Fibroblast of mammary gland (primary cell): ENCODE measurements at places on chromosomes 5 and 9.

GRCh38 chr5:157166214-157167213 lies at the start of gene GARIN3:
TSS of gene GARIN3 (minus strand) at chr5:157166264. CDS start at chr5:157166168, 96 bp downstream.
- no peak for DNase-seq

DNA sequence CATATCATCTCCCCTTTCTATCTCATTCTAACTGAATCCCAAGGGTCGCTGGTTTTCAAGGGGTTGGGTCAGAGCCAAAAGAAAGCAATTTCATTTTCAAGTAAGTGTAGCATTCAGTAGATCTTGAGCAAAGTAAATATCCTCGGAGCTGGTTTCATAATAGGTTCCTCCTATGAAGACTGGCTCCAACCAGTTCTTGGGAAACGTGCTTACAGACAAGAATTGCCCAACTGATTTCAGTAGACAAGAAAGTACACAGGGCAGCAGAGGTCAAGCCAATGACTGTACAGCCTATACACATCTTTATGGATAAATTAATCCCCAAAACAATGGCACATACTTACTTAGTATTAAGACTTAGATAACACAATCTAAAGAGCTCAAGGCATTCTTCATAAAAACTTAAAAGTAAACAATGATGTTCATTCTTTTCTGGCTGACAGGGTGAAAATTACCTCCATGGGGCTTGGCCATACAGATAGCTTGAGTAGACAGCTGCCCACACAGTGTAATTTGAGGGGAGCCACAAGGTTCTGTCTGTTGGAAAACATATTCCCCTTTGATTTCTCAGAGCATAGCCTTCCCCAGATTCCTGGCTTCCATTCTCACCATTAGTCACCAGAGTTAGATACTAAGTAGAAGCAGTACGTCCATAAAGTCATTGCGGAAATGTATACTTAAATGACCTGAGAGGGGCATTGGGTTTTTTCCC lies 163.9 kb downstream of the ARRDC3 start:
- peak; percentile 95 for DNase-seq

DNA sequence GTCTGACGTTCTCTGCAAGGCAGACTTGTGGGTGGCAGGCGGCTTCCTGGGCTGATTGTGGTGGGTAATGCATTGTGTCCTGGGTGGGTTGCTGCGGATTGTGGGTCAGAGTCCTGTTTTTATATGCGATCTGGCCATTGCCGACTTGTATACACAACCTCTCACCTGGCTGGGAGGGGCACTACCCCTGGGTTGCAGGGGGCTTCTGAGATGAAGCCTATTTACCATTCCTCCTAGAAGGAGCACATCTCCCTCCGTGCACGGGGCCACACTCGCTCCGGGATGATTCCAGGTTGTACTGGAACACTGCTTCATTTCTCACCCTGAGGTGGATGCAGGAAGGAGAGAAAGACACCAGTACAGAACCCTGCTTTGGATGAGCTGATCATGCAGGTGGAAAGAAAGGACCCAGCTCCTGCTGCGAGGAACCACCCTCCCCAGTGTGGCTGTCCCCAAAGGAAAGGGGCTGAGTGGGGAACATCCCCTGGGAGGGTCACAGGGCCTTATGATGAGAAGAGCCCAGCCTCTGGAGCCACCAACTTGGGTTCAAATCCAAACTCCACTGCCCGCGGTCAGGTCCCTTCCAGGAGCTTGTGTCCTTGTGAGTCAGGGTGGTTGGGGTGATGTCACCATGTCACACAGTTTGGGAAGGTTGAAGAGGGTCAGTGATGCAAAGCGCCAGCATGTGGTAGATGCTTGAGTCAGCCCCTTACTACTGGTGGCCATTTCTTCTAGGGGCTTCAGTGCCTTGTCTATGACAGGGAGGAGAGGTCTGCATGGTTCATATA lies 151.8 kb upstream of the COL5A1 start:
- no peak for DNase-seq

GRCh38 chr5:14240359-14240758 lies 97.2 kb downstream of the TRIO start:
- peak; percentile 64 for DNase-seq

- no peak for DNase-seq
These were observed 231.8 kb downstream of the BRINP1 start for GRCh38 chr9:119137479-119137878.

- DNase-seq = no peak
These were observed 451.0 kb upstream of the GRIA1 start for GRCh38 chr5:153039501-153039900.

DNA sequence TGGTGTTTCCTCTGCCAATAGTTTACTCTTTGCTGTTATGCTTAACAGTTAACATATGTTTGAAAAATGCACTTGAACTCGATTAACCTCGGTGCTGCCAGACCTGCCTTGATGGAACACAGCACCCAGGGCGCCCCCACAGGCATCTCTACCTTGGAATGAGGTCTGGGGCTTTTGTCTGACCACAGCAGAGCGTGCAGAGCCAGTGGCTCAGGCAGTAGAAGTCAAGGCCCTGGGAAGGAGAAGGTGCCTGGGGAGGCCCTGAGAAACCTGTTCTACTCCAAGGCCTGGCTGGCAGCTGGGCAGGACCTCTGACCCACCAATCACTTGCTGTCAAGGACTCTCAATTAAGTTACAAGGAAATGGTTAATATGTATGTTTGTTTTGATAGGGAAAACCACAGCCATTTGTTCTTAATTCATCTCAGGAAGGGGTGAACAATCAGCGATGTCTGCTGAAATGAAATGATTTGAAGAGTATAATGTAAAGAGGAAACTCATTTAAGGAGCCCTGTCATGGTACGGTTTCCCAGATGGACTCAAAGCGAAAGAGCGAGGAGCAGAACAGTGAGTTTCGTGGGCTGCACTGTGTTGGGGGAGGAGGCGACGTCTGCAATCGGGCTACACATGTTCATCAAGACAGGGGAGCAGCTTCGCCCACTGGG lies 21.9 kb downstream of the MACROH2A1 start:
- DNase-seq = peak; percentile 22

GRCh38 chr5:163564321-163564938 lies 59.0 kb downstream of the MAT2B start:
- peak; percentile 70 for DNase-seq

DNA sequence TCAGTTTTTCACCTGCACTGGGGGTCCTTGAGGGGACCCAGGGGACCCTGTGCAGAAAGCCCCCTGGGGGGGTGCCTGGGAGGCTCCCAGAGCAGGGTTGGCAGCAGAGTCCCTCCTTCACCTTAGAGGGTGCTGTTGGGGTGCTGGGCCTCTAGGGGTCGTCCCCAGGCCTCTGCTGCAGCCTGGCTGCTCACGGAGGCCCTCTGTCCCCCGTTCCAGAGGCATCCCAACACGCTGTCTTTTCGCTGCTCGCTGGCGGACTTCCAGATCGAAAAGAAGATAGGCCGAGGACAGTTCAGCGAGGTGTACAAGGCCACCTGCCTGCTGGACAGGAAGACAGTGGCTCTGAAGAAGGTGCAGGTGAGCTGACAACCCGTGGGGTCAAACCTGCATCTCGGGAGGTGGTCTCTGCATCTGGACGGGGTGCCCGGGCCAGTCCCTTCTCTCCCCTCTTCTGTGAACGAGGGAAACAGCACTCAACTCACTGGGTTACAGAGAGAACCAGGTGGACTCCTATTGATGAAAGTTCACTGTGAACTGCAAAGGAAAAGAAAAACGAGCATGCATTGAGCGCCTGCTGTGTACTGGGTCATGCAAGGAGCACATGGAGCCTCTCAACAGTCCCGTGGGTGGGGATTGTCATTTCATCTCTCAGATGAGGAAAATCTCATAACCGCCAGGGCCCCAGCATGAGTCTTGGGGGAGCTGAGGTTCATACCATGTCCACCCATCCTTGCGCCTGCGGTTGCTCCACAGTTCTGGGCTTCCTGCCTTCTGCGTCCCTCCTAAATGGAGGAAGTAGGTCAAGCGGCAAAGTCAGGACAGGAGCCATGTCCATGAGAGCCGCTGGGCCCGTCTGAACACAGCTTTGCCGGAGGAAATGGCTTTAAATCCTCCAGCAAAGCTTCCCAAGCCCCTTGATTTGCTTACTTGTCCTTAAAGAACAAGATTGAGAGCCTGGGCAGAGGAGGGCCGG lies 54.8 kb downstream of the NEK6 start:
- DNase-seq = no peak

DNA sequence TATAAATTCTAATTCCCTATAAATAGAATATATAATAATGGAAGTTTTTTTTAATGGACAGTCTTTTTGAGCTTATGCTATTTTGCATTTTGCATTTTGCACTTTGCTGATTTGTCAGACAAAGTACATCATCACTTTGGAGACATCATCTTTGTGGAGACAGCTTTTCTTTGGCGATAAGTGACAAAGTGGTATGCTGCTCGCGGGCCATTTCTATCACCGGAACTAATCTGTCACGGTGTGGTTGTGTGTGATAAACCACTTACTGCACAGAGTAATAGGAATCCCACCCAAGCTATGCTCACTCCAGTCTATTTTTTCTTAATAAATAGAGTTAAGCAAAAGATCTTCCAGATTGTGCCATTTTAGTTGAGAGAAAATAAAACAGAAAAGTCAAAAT lies 133.1 kb downstream of the MACIR start:
- no peak for DNase-seq

DNA sequence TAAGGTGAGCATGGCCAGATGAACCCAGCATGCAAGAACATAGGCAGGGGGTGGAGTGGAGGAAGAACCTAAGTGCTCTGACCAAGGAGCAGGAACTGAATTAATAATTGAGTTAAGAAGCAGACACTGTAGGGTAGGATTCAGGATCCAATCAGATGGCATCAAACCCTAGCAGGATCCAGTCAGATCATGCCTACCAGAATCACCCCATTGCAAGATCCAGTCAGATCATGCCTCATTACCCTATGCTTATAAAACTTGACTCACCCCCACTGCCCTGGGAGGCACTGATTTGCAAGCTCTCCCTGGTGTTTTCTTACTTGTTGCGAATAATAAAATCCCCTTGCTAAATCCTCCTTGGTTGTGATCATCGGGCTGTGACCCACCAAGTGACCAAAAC lies 19.7 kb downstream of the TUSC1 start:
- peak; percentile 16 for DNase-seq

DNA sequence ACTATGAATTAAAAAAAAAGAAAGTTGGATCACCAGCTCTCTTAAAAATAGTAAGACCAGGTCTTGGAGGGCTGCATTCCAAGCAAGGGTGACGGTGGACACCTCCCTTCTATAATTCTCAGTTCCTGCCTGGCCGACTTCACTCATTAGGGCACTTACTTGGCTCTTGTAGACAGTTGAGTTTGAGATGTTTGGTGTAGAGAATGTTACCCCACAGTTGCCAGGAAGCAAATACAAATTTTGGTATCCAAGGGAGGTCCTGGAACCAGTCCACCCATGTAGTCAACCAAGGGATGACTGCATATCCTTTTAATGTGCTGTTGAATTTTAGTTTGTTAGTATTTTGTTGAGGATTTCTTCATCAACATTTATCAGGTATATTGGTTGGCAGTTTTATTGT lies 20.6 kb downstream of the B4GALT7 start:
- no peak for DNase-seq

DNA sequence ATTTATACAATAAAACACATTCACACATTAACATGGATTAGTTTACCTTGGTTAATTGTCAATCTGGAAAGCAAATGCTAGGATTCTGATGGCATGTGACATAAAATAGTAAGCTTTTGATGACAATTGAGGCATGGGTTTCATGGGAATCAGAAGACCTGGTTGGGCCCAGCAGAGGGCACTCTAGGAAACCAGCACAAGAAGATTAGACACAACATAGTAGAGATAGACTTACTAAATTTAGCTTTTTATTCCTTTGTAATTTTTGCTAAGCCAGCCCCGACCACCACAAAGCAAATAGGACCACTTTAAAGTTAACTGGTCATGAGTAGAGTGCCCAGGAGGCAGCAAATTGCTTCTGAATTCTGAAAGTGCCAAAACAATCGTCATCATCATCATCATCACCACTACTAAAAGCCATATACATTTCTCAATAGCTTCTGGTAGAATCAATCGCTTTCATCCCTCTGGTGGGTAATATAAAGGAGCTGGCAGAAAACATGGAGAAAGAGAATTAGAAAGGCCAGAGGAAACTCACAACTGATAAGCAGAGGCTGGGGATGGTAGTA lies 163.2 kb downstream of the ARRDC3 start:
- DNase-seq = peak; percentile 71

GRCh38 chr9:107268560-107268959 lies 14.5 kb upstream of the RAD23B start:
- DNase-seq = no peak

DNA sequence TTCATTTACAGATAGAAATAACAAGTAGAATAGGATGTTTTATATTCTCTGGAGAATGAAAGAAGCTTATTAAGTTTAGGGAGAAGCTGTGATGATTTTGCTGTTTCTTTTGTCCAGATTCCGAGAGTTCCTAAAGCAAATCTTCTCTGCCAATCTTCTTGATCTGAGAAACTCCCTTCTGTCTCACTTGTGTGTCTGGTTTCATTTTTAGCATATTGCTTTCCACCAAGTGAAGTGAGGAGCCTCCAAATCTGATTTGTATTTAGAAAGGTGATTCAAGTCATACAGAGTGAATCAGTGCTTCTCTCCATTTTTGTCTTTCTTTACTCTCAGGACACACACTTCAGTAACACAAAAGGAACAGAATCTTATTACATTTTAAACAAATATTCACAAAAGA lies 48.4 kb downstream of the STX17 start:
- no peak for DNase-seq

DNA sequence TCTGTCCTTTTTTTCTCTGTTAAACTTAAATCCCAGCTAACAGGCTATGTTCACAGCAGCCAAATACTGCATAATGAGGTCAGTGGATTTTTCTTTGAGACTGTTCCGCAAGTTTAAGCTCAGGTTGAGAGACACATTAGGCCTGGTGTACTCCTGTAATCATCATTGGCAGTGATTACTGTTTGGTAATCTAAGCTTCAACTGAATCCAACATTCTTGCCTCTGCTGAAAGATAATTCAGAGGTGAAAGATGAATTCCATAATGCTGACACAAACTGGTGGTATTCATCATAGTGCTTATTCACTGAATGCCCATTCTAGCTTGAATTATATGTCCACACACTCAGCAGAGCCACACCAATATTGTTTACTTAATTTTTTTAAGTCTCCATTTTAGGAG lies 108.5 kb downstream of the NFIB start:
- peak; percentile 85 for DNase-seq

- no peak for DNase-seq
These were observed 11.4 kb upstream of the PTGR1 start for GRCh38 chr9:111610845-111611244.

GRCh38 chr9:101130054-101130453 lies 101.5 kb downstream of the PLPPR1 start:
- DNase-seq = no peak

- no peak for DNase-seq
These were observed 220.9 kb downstream of the MAPKAP1 start for GRCh38 chr9:125486152-125486508.

GRCh38 chr5:126133424-126133823 lies 289.8 kb upstream of the GRAMD2B start:
- no peak for DNase-seq

- no peak for DNase-seq
These were observed 558.3 kb downstream of the CHSY3 start for GRCh38 chr5:130462516-130462915.
